ENCODE measurements at places on chromosomes 6 and 20.

DNA sequence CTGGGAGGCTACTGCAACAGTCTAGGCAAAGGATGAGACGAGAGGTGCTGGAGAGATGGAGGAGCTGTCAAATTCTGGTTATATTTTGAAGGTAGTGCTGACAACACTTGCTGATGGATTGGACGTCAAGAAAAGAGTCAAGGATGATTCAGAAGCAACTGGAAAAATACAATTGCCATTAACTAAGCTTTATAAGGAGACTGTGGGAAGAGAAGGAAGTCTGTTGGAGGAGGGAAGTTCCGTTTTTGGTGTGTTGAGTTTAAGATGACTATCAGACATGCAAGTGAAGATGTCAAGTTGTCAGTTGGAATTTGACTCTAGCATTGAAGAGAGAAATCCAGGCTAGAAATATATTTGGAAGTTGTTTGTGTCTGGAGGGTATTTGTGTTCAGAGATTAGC is 358.1 kb downstream of the RNGTT start:
- DNase-seq, result no peak

- no peak for DNase-seq
Measured at GRCh38 chr6:13794184-13794583, 20.2 kb downstream of the MCUR1 start.

GRCh38 chr20:60483371-60483770 is 525.1 kb downstream of the CDH26 start:
- no peak for DNase-seq

DNA sequence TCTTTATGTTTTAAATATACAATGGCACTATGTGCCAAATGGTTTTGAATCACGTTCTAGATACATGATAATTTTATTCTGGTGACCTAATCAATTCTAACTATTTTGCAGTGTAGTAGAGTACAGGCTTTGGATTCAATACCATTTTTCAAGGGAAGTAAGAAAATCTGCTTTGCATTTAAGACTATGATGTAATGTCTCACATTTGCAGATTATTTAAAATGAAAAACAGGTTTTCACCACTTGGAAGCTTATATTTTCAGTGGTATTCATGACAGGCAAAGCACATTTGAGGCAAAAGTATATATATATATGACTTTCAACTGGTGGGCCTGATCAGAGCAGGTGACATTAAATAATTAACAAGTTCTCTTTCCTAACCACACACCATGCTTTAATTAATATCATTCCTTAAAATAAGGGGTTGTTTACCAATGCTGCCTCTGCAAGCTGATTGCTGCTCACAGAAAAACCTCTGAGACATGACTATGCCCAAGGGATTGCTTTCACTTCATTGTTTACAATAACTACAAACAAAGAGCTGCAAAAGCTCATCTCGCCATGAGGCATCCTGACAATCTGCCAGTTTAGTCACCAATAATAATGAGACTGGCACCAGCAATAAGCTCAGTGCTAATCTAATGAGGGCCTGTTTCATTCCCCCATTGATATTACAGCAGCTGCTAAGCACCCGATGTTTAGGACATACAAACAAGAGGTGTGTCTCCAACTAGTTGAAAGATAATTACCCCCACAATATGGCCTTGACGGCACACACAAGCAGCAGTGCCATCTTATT is 1176.0 kb upstream of the GJE1 start:
- DNase-seq, result peak; percentile 38

DNA sequence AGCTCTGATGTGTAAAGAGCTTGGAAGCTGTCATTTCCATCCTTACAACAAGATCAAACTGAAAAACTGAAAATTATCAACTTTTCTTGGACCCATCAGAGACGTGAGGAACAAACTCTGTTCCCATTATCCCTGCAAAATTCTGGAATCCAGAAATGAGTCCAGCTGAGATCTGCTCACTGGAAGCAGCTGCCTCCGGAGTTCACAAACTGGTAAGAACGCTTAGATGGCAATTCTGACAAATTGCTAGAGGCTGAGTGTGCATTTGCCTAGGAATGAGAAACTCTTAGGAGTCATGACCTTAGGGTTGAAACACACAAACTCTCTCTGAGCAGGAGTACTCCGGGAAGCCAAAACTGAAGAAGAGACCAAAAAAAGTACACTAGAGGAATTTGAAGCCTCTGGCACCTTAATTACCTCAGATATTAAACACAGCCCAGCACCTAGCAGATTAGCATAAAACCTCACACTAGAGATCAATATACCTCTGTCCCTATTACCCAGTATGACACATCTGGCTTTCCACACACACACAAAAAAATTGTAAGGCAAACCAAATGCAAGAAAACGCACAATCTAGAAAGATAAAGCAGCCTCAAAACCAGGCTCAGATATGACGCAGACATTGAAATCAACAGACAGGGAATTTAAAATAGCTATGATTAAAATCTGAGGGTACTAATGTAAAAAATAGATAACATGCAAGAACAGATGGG is 233.5 kb upstream of the SGK1 start:
- DNase-seq, result peak; percentile 63

DNA sequence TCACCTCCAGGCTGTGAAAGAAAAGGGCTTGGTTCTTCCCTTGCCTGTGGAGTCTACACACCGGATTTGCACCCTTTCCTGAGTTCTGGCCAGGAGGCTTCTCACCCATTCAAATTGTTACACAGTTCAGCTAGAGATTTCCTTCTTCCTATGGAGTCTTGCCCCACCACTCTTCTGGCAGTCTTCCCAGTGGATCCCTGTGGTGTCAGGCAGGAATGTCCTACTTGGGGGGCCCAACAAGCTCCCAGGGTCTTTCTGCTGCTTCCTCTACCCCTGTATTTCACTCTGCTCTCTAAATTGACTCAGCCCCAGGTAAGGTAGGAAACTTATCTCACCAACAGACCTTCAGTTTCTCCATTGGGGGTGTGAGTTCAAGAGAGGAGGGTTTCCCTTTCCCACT is 14.0 kb upstream of the CST9L start:
- no peak for DNase-seq

GRCh38 chr6:155278319-155279049 is 14.7 kb downstream of the CLDN20 start:
- DNase-seq, result no peak

- DNase-seq, result no peak
Measured at GRCh38 chr6:118500130-118501015, 47.7 kb upstream of the PLN start.

DNA sequence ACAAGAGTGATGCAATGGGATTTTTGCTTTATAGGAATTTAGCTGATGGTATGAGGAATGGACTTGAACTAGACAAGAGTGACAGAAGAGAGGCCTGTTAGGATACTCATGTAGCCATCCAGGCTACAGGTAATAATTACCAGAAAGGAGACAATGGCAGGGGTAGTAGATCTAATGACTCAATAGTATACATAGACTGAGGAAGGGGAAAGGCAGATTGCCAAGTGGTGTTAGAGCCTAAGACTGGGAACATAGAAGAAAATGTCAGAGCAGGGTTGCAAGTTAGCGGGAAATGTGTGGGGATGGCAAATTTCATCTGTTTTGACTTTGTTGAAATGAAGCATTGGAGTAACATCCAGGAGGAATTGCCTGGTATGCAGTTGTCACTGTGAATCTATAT is 295.6 kb downstream of the UTRN start:
- DNase-seq, result no peak

GRCh38 chr6:24106291-24106690 is 19.7 kb upstream of the NRSN1 start:
- DNase-seq, result no peak

DNA sequence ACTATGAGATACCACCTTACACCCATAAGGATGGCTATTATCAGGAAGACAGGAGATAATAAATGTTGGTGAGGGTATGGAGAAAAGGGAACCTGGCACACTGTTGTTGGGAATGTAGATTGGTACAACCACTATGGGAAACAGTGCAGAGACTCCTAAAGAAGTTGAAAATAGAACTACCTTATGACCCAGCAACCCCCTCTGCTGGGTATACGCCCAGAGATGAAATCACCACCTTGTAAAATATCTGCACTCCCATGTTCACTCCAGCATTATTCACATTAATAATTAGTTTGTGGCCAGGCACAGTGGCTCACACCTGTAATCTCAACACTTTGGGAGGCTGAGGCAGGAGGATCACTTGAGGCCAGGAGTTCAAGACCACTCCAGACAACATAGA is 26.8 kb downstream of the ZBTB9 start:
- no peak for DNase-seq

DNA sequence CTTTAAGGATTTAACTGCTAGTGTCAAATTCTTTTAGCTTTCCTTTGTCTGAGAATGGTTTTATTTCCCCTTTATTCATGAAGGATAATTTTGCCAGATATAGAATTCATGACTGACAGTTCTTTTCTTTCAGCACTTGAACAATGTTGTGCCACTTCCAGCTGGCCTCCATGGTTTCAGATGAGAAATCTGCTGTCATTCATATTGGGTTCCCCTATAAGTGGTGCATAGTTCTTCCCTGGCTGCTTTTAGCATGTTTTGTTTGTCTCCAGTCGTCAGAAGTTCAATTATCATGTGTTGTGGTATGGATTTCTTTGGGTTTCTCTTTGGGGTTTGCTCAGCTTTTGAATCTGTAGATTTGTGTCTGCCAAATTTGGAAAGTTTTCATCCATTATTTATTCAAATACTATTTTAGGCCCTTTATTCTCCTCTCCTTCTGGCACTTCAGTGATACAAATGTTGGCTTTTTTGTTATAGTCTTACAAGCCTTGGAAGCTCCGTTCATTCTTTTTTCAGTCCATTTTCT is 76.3 kb upstream of the TGM3 start:
- DNase-seq, result no peak

- DNase-seq, result no peak
Measured at GRCh38 chr6:144181639-144182038, 31.3 kb downstream of the STX11 start.

- no peak for DNase-seq
Measured at GRCh38 chr6:54264581-54265272, 43.5 kb upstream of the TINAG start.

GRCh38 chr20:41050361-41051008 is 21.9 kb downstream of the TOP1 start:
- peak; percentile 24 for DNase-seq

GRCh38 chr6:51513891-51514747 is 573.3 kb downstream of the PKHD1 start:
- DNase-seq, result no peak

GRCh38 chr6:37785663-37786270 is 33.8 kb upstream of the ZFAND3 start:
- DNase-seq, result no peak

DNA sequence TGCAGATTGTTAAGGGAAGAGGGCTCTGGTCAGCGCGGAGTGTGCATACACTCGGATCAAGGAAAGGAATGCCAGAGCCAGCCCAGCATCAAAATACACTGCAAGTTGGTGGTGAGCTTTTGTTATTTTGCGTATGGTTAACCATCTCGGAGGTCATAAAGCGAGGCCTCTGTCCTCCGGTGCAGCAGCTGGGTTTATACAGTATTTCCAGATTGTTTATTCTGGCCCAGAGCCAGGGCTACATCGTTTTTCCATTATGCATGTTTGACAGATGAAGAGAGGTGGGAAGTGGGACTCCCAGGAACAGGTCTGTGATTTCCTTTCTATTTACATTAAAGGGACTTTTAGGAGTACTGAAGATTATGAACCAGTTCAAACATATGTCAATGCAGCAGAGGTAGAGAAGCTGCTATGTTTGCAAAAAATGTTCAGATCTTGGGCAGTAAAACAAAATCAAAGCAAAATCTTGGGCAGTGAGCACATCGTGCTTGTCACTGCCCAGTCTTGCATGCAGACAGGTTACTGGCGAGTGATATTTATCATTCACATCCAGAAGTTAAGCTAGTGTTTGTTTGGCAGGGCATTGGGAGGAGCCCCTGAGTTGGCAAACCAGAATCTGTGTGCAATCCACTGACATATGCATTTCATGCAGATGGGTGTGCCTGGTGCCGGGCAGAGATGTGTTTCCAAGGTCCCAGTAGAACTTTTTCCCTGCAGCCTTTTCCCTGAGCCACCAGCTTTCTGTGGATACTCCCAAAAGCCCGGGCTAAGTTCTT is 256.3 kb upstream of the TAB2 start:
- no peak for DNase-seq

- peak; percentile 48 for DNase-seq
Measured at GRCh38 chr6:157774153-157775135, 48.6 kb upstream of the SNX9 start.

GRCh38 chr6:4103929-4104328 is 25.0 kb upstream of the FAM217A start:
- no peak for DNase-seq

- no peak for DNase-seq
Measured at GRCh38 chr6:40268614-40269013, 318.6 kb downstream of the LRFN2 start.

DNA sequence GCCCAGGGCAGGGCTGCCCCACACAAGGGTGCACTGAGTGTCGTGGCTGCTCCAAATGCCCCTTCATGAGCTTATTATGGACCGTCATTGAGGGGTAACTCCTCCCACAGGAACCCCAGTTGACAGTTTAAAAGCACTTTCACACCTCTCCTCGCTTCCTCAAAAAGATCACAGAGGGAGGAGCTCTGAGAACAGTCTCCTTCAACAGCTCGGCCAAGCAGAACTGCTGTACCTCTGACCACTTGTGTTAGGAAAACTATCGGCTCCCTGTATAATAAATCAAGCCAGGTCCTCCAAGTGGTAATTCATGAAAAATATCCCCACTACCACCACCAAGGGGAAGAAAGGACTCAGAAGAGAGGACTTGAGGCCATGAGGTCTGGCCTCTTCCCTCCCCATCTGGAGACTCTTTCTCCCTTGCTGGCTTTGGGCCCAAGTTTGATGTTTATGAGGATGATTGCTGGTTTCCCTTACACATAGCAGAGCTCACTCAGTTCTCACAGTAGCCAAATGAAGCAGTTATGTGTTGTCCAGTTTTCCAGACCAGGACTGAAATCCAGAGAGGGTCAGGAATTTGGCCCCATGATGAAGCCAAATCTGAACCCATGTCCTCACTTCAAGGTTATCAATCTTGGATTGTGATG is 8.7 kb downstream of the SNX21 start:
- DNase-seq, result peak; percentile 53

DNA sequence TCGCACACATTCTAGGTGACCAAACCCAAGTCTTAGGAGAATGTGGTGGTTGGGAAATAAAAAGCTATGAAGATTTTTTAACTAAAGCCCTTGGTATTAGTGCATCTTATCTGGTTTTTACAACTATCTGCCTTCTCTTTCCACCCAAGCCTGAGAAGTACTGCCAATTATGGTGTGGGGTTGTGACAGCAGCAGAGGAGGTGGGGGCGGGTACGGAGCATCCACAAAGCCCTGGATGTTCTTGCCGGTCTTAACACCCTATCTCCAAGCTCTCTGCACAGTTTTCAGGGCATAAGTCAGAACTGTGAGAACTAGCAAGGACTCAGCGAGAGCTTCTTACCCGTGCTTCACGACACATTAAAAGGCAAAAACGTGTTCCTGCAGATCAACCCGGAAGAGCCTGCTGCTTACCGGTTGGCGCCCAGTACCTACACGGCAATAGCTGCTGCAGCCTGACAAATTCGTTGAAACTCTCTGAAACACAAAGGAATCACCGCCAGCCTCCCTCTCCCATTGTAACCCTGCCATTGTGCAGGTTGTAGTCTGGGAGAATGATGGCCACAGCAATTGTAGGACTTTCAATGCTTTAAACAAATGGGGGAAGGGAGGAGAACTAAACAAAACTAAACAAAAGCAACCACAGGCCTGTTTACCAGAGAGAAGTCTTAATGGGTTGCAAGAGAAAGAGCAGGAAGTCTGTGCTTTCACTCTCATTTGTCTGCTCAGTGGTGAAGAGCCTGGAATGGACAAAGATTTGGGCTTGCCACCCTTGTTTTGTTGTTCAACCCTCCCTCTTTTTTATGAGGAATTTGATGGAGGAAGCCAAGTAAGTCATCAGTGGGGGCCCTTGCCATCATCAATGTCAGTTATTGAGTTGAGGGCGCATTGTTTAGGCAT is 461.0 kb upstream of the JARID2 start:
- DNase-seq, result no peak
